Right cardiac atrium (tissue), 5 donors: ENCODE measurements at places on chromosomes 1 and 21. TPM values are rescaled to one million over a fixed set of nuclear protein-coding genes. Genes with fewer than 3 reads are reported as not detected.

DNA sequence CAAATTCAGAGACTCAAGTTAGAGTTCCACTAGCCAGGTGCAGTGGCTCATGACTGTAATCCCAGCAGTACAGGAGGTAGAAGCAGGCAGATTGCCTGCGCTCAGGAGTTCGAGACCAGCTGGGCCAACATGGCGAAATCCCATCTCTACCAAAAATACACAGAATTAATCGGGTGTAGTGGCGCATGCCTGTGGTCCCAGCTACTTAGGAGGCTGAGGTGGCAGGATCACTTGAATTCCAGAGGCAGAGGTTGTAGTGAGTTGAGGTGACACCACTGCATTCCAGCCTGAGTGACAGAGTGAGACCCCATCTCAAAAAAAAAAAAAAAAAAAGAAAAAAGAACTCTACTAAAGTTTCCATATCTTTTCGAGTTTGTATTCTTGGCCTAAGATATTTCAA lies 36.7 kb upstream of the CHRM3 start:
- DNase-seq, result no peak

- peak; percentile 85 for DNase-seq
Measured at GRCh38 chr1:109397581-109398342, at the start of gene SORT1. SORT1 (minus strand) TSS chr1:109397918; CDS start chr1:109397892, 26 bp downstream.

DNA sequence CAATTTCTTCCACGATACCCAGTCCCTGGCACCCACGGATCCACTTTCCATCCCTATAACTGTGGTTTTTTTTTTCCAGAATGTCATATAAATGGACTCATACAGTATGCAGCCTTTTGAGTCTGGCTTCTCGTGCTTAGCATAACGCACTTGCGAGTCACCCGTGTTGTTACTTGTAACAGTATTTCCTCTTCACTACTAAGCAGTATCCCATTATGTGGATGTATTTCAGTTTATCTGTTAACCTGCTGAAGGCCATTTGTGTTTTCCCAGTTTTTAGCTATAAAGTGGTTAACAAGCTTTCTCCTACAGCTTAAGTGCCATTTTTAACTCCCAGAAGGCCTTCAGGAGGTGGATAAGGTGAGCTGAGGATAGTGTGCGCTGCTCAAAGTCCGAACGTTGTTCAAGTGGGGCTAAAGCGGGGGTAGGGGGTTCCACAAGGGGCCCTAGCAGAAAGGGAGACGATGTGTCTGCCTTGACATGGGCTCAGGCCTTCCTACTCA lies 829 bp downstream of the ADAR start:
- no peak for DNase-seq

The SOX13 gene
- total RNA-seq, result 11.4 TPM

GRCh38 chr1:160217481-160218051 lies 12.4 kb downstream of the PEA15 start:
- DNase-seq, result peak; percentile 74

- no peak for DNase-seq
Measured at GRCh38 chr1:210446479-210446878, 117.8 kb downstream of the HHAT start.

- no peak for DNase-seq
Measured at GRCh38 chr1:70874063-70874462, 173.6 kb downstream of the PTGER3 start.

DNA sequence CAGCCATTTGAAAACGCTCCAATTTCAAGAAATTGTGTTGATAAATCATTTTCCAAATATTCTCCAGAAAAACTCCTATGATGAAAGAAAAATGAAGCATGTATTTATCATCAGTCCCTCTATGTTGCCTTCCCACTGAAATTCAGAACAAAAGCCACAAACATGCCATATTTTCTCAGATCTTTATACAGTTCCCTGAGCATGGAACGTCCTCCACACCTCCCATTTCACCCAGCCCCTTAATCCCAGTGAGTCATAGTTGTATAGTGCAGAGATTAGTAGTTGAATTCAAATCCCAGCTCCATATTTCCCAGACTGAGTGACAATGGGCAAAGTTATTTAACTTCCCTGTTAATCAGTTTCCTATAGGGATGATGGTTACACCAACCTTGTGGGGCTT lies 20.6 kb upstream of the NPL start:
- DNase-seq, result no peak

DNA sequence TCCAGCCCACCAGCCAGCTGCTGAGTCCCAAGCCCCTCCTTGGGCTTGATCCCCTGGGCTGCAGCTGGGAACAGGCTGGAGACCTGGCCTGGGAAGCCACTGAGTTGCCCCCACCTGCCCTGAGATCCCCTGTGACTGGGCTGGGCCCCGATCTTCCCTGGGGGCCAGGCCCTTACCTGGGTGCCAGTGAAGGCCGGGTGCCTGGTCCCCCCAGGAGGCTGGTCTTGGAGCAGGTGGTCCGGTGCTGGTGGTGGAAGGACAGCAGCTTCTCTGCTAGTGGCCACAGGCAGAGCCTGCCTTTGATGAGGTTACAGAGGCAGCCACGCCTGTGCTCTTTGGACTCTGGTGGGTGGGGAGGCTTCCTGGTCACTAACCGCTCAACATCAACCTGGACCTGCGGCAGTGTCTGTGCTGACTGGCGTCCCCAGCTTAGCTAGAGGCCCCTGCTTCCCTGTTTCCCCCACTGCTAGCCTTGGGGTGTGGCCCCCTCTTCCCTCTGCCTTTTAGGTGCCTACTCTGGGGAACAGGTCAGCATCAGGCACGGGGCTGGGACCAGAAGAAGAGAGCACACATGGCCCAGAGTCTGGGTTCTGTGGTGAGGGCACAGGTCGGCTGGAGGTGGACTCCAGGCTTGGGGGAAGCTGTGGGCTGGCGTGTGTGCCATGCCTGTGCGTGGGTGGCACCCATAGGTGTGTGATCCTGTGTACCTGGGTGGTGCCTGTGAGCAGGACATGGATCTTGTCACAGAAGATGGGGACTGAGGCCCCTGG lies at the start of gene EPS8L3:
EPS8L3 (minus strand) TSS at position 278 of the 770 bp plus-strand sequence. CDS start 2,174 bp downstream, outside the sequence.
- DNase-seq, result no peak

GRCh38 chr1:40425198-40425597 lies 25.1 kb upstream of the ZFP69B start:
- DNase-seq, result no peak

DNA sequence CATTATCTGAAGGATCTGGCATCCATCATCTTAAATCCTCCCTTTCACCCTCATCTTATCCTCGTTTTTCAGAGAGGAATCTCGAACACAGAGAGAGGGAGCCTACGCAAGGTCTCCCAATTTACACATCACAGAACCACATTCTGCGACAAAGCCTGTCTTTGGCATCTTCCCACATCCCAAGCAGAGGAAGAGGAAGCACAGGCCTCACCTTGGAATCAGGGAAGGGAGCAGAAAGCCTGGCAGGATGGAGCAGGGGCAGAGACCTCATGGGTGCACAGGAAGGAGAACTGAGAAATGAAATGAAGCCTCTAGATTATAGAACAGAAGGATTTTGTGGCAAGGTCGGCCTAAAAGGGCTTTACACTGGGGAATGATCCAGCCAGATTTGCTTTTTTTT lies 5.8 kb downstream of the ABCB10 start:
- DNase-seq, result no peak

GRCh38 chr1:209400351-209401220 lies 182.9 kb upstream of the CAMK1G start:
- DNase-seq, result no peak

DNA sequence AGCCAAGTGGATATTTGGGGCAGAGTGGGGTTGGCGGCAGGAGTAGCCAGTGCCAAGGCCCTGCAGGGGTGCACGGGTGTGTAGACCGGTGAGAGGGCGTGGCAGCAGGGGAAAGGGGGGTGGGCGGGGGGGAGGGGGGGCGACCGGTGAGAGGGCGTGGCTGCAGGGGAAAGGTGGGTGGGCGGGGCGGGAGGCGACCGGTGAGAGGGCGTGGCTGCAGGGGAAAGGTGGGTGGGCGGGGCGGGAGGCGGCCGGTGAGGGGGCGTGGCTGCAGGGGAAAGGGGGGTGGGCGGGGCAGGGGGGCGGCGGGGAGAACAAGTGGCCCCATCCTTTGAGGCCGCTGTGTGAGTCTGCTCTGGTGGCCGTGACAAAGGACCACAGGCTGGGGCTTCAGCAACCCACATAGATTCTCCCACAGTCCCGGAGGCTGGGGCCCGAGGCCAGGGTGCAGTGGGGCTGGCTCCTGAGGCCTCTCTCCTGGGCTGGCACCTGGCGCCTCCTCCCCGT lies 25.8 kb downstream of the RRP1 start:
- DNase-seq, result peak; percentile 52

The TFF2 gene
- not detected for total RNA-seq

DNA sequence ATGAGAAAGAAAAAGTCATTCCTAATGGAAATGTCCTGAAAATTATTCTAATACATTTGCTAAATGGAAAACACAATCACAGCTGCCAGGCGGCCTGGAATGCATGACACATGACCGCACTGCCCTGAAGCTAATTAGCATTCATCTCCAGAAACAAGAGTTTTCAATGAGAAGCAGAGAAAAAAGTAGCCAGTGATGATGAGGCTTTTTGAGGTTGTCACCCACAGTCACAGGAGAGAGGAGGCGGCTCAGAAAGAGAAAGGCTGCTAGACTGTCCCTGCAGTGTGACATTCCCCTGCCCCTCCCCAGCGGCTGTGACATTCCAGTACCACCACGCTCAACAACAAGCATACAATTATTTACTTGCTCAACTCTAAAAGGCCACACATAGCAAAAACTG lies 122.9 kb upstream of the KRTAP19-8 start:
- DNase-seq, result no peak

GRCh38 chr21:33244082-33244778 lies 14.5 kb downstream of the IFNAR2 start:
- no peak for DNase-seq

- no peak for DNase-seq
Measured at GRCh38 chr1:223249854-223250631, 107.0 kb upstream of the TLR5 start.

The NHLH1 gene
- total RNA-seq, result 0.09 TPM

DNA sequence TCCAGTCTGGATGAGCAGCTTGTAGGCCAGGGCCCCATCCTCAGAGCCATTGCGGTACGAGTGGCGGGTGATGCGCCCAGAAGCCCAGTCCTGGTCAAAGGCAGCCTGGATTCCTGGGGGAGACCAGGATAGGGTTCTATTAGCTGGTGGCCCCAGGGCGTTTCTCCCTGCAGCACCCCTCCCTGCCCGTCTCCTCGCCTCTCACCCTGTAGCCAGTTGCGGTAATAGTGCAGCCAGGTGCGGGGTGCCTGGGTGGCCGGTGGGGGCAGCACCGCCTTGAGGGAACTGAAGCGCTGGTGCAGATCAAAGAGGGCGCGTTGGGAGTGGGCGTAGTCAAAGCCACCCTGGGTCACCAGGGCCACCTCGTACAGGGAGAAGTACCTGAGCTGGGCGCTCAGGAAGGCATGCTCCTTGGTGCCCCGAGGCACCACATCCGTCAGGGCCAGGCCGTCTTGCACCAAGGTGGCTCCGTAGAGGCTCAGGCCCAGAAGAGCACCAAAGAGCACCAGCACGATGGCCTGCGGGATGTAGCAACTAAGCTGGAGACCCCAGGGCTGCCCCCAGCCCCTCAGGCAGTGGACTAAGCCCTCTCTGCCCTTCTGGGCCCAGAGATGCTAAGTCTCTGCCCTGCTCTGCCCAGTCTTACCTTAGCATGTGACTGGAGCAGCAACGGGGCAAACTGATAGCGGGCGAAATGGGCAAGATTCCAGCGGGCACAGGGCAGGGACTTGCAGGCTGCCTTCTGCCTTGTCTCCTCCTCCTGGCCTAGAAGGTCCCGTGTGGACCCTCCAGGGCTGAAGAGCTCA lies 15.7 kb downstream of the PTCH2 start:
- DNase-seq, result peak; percentile 54

DNA sequence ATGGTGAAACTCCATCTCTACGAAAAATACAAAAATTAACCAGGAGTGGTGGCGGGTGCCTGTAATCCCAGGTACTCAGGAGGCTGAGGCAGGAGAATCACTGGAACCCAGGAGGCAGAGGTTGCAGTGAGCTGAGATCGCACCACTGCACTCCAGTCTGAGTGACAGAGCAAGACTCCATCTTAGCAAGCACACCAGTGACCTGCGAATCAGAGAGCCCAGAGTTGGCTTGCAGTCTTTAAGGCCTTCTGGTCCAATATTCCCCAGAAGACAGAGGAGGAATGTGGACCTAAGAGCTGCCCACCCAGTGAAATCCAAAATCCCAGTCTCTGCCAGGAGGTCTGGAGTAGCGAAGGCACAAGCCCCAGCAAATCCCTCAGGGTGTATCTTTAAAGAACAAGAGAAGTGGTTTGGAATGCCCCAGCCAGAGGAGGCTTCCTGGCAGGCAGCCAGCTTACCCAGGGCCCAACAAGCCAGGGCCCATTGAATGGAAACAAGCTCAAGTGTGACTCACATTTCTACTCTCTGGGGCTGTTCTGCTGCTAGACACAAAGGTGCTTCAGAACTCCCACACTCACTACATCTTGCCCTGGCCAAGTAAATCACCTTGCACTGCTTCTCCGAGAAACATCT lies 23.9 kb downstream of the GPR161 start:
- DNase-seq, result peak; percentile 64

DNA sequence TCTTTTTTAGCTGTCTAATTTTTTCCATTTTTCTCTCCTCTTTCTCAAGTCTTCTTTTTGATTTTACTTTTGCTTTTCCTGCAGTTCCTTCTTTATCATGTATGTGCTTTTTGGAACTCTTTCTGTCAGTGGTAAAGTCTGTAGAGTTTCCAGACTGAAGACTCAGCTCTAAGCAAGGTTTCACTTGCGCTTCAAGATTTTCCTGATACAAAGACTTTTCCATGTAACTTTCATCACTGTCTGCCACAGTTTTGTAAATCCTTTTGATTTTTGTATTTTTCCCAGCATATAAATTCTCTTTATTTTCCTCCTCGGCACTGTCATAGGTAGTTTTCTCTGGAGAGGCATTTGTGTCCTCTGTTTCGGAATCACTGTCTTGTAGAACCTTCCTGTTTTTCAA lies 5.5 kb downstream of the CLSPN start:
- DNase-seq, result no peak

The KRTAP10-7 gene
- not detected for total RNA-seq

DNA sequence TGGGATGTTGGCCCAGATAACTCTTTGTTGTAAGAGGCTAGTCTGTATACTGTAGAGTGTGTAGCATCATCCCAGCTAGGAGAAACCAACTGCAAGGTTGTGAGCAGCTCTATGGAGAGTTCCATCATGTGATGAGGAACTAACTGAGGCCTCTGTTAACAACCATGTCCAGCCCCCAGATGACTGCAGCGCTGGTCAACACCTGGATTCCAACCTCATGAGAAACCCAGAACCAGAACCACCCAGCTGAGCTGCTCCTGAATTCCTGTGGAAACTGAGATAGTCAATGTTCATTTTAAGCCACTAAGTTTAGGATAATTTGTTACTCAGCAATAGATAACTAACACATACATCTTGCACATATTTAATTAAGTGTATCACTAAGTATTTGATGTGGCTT lies 41.6 kb upstream of the SLC2A1 start:
- DNase-seq, result no peak

The FAM72D gene
- 0.25 TPM for total RNA-seq

GRCh38 chr1:3717041-3717714 lies 35.1 kb upstream of the CCDC27 start:
- DNase-seq, result no peak

DNA sequence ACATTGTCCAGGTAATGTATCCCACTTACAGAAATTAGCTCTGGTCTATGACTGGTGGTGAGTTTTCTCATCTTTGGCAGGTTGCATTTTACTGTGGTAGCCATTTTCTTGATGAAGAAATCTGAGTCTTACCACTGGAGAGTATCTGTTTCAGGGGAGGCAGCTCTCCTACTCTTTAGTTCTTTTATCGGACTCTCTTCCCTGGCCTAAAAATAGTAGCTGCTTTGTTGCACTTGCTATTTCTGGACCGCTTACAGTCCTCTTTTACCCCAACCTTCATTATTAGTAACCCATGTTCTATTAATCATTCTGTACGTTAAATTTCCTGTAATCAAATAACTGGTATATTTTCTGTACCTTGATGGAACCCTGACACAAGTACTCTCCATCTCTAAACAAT lies 720.8 kb downstream of the PLA2G4A start:
- no peak for DNase-seq

GRCh38 chr1:175162955-175163354 lies 29.6 kb downstream of the KIAA0040 start:
- no peak for DNase-seq

The SPATA17 gene
- total RNA-seq, result 1.3 TPM
